ENCODE measurements at places on chromosomes 2 and 18.

- DNase-seq = no peak
Measured at GRCh38 chr2:65660340-65660739, 227.9 kb upstream of the SPRED2 start.

DNA sequence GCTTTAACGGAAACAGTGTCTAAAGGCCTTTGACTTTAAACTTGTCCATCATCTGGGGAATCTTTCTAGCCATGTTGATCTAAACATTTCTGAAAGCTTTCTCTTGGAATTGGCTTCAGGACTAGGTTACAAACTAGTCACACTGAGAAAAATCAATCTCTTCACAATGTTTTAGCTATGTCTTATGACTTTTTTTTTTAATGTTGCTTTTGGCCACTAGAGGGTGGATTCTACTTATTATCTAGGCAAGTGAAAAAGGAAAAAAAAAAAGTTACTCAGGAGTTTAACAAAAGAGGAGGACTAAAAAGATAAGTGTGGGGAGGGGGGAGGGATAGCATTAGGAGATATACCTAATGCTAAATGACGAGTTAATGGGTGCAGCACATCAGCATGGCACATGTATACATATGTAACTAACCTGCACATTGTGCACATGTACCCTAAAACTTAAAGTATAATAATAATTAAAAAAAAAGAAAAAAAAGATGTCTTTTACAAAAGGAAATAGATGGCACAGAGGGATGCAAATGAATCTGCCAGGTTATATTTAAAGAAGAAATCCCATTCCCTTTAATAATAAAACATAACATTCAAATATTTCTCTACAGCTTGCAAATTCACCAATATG, 160.4 kb upstream of the PID1 start:
- no peak for DNase-seq

GRCh38 chr2:241546771-241547498, 11.6 kb upstream of the BOK start:
- DNase-seq = no peak

DNA sequence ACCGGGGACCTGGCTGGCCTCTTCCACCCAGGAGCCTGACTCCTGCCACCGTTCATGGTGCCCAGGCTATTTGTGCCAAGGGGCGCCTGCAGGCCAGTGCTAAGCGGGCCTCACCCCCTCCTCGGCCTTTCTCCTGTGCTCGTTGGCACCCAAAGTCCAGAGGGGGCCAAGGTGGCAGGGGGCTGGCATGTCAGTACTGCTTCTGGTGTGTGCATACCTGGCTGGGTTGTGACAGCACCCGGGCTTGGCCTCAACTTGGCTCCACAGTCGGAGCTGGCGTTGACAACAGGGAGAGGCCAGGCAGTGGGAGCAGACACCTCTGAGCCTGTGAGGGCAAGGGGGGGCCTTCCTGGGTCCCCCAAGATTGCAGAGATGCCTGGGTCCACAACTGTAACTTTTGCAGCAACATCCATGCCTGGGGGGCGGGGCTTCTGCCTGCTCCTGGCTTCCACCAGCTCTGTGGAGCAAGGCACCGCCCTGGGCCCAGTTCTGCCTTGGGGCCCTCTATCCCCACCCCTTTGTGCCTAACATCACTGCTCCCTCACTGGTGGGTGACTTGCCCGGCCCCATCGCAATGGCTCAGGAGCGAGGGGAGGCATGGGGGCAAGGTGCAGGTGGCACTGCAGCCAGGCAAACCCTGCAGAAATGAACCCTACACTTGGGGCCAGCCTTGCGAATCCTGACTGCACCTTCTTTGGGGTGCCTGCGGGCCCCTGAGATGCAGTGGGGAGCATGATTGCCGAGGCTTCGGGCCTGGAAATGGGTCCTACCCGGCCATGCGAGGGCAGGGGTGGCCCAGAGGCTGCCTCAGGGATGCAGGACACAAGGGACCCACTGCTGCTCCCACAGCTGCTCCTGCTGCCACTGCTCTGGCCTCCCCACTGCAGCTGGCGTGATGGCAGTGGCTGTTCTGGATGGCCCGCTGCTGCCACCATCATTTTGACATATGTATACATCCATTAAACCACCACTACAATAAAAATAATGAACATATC, 35.9 kb downstream of the PTPN4 start:
- DNase-seq = no peak

DNA sequence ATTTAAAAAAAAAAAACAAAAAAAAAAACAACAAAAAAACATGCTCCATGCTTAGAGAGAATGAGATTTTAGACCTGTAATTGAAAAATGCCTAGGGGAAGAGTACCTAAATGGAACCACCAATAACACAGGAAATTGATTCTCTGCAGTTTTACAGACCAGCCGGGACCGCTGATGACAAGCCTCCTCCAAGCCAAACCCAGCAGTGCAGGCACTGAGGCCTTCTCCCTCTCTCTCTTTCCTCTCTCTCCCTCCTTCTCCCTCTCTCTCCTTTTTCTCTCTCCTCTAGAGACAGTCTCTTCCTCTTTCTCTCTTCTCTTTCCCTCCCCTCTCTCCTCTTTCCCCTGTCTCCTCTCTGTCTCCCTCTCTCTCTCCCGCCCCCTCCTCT, 228.8 kb upstream of the COPS8 start:
- DNase-seq = no peak

DNA sequence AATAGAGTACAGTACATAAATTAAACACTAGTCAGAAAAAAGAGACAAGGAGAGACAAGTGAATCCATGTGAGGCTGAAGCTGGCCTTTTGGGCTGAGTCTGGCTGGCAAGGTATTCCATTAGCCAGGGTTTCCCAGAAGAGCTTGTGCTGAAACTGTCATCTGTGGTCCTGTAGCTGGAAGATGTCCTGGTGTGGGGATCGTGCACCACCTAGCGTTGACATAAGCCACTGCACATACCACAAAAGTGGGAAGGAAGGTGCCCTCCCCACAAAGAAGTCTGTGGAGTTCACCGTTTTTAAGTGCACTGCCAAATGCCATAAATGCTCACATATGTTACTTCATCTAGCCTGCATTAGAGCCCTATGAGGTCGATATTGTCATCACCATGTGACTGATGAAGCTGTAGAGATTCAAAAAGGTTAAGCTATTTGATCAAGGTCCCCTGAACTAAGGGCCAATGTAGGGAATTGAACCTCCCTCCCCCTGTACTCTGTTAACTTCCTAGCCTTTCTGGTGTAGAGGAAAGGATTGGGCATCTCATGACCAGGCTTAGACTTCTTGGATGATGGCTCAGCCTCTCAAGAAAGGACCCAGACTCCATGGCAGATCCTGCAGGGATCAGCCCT, 31.9 kb upstream of the GALNT14 start:
- peak; percentile 72 for DNase-seq

- DNase-seq = no peak
Measured at GRCh38 chr18:29436459-29436858, 1259.5 kb upstream of the CDH2 start.

GRCh38 chr2:186181625-186182024, 304.4 kb upstream of the ZC3H15 start:
- no peak for DNase-seq

DNA sequence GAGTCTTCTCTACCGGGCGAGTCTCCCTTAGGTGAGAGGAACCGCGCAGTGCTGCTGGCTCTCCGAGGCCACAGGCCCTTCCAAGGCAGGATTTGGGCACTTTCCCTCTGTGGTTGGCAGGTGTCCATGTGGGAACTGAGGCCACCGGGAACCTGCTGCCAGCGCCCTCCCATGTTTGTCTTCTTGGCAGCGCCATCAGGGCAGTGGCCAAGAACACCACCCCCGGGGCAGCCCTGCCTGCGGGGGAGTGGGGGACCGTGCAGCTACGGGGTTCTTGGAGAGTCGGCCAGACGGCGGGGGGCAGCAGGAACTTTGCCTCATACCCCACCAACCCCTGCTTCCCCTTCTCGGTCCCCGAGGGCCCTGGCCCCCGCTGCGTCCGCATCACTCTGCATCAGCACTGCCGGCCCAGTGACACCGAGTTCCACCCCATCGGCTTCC, 10.0 kb downstream of the CAPN10 start:
- no peak for DNase-seq

DNA sequence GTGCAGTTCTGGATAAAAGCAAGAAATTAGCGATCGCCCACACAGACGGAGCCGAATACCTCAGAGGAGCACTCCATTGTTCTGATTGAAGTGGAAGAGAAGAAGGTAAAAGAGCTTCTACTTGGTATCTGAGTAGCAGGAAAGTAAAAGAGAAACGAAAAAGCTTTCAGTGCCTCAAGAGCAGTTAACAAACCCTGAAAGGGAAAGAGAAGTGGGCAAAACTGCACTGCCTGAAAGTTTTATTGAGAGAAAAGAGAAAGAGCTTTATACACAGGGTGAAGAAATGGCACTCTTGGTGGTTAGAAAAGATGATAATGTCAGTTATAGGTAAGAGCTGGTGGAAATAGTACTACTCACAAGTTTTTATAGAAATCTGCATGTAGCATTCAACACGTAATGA, 192.8 kb downstream of the CDCA7 start:
- no peak for DNase-seq

- no peak for DNase-seq
Measured at GRCh38 chr2:235514627-235515363, 21.0 kb downstream of the AGAP1 start.

DNA sequence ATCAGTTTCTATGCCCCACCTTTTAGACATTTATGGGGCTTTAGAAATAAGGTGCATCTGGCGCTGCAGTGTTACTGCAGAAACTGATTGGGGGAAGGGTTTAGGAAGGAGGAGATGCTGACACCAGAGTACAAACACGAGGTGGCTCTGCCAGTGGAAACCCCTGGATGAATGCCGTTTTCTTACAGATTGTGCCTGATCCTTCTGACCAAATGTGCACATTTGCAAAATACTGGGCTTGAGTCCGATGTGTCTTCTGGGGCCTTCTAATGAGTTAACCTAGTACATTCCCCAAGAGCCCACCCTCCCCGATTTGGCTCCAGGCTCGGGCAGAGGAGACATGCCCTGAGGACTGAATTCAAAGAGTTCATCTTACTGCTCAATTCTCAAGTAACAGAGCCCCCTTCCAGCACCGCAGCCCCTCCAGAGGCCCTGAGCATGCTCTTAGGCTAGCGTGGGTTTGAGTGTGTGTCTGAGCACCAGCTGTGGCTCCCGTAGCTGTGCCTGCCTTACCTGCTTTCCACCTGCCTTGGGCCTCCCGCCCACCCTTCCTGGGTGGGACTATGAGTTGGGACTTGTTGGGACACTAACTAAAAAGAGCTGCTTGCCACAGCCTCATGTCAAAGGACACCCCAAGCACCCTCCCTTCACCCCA, 116.7 kb upstream of the COPS8 start:
- DNase-seq = no peak

DNA sequence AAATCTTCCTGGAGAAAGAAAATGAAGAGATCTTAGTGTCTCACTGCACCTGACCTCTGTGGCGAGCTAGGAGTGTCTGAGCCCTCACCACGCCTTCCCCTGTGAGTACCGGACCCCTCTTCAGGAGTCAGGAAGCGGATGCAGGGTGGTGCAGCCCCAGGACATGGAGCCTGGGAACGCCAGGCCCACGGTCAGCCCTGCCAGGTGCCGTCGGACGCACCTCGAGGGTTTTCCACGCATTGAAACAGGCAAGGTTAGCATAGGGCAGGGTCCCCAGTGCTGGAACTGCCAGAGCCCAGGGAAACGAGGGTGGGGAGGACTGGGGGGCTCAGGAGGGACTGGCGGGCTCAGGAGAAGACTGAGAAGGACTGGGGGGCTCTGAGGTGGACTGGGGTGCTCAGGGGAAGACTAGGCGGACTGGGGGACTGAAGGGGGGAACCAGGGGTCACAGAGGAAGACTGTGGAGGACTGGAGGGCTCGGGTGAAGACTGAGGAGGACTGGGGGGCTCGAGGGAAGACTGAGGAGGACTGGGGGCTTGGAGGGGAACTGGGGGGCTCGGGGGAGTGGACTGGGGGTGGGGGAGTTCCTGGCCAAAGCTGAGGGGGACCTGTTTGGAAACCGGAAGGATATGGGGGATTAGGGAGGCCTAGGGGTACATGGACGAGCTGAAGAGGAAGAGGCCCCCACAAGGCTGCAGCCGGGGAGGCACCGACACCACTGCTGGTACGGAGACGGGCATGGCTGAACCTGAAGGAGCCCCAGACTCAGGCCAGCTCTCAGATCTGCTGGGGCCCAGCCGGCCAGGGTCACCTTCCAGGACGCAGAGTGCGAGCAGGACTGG, 65.2 kb upstream of the SNTG2 start:
- no peak for DNase-seq
